Stimulated activated CD4-positive, alpha-beta T cell treated with anti-CD3 and anti-CD28 coated beads, TNF-alpha, amount 100 ng/mL, for 1 hour (primary cell): ENCODE measurements at places on chromosomes 12 and 14.

DNA sequence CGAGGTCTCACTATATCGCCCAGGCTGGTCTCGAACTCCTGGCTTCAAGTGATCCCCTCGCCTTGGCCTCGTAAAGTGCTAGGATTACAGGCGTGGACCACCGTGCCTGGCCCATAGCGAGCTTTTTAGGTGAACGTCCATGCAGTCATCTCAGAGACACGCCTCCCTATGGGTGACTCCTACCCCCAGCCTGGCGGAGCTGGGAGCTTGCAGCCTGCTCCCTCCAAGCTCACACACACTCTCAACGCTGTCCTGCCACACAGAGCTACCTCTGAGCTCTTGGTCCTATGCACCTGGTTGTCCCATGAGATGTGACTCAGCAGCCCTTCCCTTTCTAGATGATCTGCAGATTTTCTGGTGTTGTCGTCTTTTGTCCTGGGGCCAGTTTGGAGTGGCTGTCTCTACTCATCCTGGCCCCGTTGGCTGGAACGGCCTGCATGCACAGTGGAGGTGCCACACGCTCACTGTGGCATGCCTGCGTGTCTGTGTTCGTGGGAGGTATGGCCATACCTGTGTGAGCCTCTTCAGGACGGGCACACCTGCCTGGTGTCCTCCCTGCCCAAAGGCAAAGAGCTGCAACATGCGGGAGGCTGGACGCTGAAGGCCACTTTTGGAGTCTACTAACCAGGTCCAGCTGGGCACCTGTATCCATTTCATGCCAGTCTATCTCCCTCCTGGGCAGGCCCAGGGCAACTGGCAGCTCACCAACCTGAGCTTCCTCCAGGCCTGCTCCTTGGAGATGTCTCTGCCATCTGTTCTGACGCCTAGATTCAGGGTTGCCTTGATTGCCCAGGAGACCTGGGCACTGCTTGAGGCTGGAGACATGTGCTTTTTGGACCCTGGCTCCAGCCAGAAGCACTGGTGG lies 18.1 kb downstream of the CABP1 start:
- no peak for DNase-seq

DNA sequence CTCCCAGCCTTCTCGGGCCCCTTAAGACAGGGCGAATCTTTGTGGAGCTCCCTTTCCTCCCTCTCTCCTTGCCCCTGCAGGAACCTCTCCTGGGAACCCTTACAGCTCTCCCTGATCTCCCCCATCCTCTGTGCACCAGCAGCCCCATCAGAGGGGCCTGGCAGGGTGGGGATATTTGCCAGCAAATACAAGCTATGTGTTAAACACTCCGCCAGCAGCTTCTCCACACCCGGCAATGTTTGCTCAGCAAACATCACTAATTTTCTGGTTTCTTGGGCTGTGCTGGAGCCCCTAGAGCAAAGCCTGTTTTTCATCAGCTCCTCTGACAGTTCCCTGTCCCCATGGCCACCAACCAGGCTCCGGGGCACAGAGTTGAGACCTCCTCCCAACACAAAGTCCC lies 147.5 kb upstream of the LHX5 start:
- DNase-seq: no peak

GRCh38 chr12:6084261-6084968 lies 40.1 kb downstream of the VWF start:
- no peak for DNase-seq

- DNase-seq: no peak
Measured at GRCh38 chr12:106134294-106134949, 4.3 kb downstream of the NUAK1 start.

DNA sequence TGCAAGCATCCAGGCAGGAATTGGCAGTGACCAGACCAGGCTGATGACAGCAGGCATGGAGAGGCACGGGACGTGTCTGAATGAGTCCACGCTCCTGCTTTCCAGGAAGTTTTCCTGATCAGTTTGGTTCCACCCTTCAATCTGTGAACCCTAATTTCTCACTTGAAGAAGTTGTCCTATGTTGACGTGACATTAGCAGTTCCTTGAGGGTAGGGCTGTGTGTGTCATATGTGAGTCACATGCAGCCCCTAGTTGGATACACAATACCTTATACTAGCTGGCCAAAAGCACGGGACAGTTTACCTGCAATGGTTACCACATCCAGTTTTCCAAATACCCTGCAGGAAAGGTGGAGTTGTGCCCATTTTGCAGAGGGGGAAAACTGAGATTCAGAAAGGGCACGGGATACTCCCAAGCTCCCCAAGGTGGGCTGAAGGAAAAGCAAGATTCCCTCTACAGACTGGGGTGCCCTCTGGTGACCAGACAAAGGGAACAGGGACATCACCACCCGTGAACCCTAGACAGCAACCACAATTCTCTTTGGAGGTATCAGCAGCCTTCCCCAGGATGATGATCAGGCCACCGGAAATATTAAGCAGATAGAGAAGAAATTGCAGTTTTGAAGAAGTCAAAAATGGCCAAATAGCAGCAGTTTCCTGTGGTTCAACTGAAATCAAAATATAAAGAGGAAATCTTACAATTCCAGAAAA lies 194.5 kb downstream of the PHETA1 start:
- no peak for DNase-seq

- DNase-seq: no peak
Measured at GRCh38 chr14:69327507-69327906, 67.5 kb downstream of the GALNT16 start.

GRCh38 chr12:43840338-43840737 lies 4.5 kb downstream of the TMEM117 start:
- DNase-seq: no peak

DNA sequence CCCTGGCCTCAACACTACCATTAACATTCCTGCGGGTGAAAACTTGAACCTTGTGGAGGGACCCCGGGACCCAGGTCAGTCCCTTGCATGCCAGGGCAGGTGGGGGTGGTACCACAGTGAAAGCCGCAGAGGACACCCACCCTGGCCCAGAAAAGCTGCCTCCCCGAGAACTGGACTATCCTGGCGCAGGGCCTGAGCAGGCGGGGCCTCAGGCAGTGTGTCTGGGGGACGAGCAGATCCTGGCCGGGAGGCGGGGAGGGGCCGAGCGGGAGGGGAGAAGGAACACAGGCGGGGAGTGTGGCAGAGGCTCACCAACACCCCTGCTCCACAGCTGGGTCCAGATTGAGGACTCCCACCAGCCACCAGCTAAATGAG lies 10.0 kb downstream of the AHNAK2 start:
- no peak for DNase-seq

- DNase-seq: no peak
Measured at GRCh38 chr14:21257394-21257909, 11.8 kb downstream of the HNRNPC start.

DNA sequence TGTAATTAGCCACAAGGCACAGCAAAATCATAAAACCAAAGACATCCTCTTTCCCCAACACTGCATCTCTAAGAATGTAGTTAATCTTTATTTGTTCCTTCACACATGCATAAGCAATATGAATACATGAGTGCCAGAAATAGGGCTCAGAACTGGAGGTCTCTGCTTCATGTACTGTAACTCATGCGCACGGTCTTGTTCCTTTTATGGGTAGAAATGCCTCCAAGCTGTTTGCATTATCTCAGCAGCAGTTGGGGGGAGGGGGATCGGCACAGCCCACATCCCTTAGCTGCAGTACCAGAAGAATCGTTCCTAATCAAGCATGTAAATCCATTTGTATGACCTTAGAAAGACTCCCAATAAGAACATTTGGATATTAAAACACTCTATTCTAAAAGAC lies 20.0 kb downstream of the RHOJ start:
- DNase-seq: no peak

GRCh38 chr14:49306152-49306751 lies 279.9 kb downstream of the RPS29 start:
- DNase-seq: no peak

DNA sequence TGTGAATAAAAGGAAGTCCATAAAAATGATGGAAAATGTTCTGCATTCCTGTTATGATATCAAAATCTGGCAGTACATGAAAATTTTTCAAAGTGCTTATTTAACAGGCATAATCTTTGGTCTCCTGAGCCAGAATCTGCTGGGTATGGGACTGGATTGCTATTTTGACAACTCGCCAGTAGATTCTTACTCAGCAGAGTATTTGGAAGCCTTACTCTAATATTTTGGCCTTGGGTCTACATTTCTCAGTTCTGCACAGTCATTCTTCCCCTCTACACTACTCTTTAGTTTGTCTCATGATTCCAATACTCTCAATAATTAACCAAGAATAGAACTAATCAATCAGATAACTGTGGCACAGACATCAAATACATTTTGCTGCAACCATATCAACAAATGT lies 1.1 kb upstream of the SLCO1B1 start:
- DNase-seq: no peak

- no peak for DNase-seq
Measured at GRCh38 chr14:81408595-81408994, 8.5 kb upstream of the STON2 start.

GRCh38 chr12:63919756-63920155 lies 75.3 kb downstream of the SRGAP1 start:
- DNase-seq: no peak

DNA sequence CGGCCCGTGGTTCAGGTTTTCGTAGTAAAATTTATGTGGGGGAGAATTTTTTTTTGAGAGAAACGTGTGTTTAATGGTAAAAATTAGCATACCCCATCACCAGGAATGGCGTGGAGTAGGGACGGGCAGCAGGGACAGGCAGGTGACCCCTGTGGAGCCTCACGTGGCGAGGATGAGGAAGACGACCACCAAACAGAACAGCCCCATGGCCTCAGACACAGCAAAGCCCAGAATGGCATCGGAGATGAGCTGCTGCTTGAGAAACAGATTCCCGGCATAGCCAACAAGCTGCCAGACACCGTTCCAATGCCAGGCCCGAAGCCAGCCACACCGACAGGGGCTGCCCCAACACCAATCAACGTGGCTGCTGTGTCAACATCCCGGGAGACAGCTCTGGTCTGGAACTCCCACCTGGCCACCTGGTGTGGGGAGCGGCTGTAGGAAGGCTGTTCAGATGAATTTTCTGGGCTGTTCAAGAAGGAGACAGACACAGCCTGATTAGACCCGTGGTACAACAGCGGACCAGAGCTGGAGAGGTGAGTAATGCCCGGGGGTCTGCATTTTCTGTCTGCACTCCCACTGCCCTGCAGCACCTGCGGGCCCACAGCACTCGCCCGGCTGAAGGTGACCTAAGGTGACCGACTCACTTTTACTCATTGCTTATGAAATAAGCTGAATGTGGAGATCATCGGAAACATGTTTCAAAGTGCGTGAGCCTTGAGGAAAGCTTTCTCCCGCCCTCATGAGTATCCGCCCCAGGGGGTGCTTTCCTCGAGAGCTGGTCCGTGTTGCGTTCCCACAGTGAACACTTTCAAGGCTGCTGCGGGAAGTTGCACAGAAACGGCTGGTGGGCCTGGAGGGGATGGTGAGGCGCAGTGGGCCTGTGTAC lies 10.6 kb downstream of the TMEM121 start:
- DNase-seq: no peak
